Keratinocyte (primary cell): ENCODE measurements at places on chromosomes 11 and 22.

DNA sequence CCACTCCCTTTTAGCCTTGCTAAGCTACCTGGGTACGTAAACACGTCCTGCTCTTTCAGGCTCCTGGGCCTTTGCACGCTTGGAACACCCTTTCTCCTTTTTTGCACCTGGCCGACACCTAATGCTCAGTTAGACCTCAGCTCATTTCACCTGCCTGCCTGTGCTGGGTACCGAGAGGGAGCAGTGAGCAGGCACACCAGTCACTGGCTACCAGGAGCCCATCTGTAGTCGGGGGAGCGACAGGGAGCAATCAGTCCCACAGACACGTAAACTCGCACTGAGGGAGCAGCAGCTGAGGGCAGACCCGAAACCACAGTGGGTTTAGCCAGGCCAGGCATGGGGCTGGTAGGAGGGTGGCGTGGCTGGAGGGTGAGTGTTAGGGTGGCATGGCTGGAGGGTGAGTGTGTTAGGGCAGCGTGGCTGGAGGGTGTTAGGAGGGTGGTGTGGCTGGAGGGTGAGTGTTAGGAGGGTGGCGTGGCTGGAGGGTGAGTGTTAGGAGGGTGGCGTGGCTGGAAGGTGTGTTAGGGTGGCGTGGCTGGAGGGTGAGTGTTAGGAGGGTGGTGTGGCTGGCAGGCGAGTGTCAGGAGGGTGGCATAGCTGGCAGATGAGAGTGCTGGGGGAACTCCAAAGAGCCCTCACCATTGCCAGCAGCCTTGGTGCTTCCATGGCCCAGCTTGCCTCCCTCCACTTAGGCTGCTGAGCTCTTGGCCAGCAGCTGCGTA, 6.4 kb upstream of the GTSE1 start:
- DNase-seq: no peak

DNA sequence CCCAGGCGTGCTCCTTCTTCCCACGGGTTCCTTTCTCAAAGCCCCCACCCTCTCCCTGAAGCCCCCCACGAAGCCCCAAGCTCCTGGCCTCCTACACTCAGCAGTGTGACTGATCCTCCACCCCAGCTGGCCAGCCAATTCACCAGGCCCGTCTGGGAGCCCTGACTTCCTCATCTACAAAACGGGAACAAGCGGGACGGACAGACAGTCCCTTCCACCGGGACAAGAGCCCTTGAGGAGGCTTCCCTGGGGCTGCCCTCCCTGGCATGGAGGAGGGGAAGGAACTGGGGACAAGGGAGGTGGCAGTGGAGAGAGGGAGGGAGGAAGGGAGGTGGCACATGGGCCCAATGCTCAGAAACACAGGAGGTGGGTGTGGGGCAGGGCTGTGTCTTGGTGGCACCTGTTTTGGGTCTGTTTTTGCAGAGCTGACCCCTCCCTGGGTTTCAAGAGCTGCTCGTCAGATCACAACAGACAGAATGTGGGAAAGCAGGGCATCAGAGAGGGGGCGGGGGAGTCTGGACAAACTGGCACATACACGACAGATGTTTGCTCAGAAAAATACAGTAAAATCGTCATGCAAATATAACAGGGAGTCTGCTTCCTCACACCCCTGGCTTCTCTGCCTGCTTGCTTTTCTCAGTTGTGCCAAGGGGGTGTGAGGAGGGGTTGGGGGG, 56.8 kb downstream of the ELFN2 start:
- no peak for DNase-seq

DNA sequence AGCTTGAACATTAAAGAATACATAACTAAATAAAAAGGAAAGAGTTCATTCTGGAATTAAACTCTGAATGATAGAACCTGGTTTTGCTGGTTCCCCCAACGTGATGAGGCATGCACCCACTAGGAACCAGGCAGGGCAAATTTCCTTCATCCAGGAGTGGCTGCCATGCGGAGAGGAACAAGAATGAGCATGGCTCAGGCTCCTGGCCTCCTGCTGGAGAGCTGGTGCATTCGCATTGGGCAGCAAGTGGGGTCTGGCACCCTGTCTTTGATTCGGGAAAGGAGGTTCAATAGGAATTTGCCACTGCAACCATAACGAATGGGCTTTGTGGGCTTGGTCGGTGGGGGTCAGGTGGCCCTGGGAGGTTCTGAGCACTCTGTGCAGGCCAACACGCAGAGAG, 169.8 kb upstream of the TENM4 start:
- no peak for DNase-seq

- DNase-seq: no peak
Observed at GRCh38 chr22:40247976-40248375, 70.3 kb downstream of the TNRC6B start.

DNA sequence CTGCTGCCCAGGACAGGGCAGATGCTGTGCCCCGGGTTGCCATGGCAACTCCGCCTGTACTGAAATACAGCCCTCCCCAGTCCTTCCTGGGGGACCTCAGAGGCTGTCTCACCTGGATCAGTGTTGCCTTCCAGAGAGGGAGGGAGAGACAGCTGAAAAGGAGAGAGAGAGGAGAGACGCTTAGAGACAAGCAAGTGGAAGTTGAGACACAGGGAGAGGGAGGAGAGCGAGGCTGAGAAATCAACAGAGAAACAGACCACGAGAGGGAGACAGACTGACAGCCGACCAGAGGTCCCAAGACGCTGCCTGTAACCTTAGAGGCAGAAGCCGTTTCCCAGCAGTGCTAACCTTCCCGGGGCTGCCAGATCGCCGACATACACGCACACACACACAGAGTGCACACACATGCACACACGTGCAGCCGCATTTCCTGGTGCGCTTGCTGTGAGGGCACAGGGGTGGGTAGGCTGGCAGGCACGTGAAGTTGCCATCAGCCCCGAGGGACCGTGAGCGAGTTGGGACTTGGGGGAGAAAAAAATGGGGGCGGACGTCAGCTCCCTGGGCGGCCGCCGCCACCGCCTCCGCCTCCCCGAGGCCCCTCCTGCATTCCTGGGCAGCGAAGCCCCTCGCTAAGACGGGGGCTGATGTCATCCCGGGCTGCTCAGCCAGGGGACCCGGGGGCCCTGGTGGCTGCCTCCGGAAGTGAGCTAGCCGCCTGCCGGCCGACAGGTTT, 88.6 kb upstream of the CRYBB3 start:
- DNase-seq: peak; percentile 45

DNA sequence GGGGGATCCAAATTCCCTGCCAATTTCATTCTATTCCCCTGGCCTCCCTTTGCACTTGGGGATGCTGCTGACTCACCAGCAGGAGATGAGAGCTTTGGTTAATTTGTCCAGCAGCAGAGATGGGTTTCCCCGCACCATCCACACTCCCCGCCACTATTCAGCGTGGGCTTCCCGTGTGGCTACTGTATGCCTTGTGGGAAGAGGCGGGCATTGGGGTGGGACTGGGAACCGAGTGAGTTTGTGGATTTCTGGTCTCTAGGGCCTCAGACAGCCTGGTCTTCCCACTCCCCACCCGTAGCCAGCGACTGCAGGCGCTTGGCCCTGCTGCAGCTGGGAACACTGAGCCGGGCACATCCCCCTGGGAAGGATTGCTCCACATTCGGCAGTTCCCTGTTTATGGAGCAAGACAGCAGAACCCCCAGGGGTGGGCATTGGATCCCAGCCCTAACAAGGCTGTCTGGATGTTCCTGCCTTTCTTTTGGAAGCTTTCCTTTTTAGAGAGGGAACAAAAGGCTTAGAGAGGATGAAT, 23.4 kb downstream of the KIAA1671 start:
- DNase-seq: no peak

DNA sequence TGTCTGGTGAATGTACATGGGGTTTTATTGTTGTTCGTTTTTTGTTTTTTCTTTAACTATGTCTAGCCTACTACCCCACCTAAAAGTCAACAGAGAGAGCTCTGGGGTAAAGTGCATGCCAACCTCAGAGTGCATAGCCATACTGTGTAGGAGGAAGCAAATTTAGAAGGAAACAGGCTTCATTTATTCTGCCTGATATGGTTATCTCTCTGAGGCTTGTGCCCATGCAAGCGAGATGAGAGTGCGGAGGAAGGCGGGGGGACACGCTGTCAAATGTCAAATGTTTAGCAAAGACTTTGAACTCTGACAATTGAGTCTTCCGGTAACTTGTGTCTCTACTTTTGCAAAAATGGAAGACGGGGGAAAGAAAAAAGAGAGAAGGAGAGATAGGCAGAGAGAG, 295.5 kb downstream of the ETS1 start:
- no peak for DNase-seq

- DNase-seq: no peak
Observed at GRCh38 chr11:16883174-16883573, 131.0 kb downstream of the PLEKHA7 start.

- DNase-seq: no peak
Observed at GRCh38 chr11:93477684-93478234, 65.4 kb downstream of the SMCO4 start.

DNA sequence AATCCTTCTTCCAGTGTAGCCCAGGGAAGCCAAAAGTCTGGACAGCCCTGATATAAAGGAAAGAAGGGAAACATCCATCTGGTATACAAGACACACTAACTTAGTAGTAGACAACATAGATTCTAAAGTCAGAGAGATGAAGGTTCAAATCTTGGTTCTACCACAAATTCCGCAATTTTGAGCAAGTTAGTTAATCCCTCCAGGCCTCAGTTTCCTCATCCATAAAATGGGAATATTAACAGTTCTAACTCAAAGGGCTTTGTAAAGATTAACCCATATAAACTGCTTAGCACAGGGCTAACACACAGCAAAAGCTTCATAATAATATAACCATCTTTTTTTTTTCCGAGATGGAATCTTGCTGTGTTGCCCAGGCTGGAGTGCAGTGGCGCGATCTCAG, 10.7 kb downstream of the LRP4 start:
- no peak for DNase-seq

DNA sequence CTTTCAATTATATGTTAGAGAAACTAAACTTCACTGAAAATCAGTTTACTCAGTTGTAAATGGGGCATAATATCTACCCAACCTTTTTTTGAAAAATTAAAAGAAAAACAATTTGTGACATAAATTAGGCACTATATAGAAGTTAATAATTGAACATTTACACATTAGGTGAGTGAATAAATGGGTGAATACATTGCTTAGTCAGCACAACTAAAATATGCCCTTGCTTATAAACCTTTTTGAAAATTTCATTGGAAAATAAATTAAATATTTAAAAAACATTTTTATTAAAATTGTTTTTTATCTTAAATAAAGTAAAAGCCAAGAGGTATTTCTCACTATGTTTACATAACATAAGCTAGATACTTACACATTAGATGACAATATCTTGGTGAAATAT, 994.5 kb upstream of the TENM4 start:
- no peak for DNase-seq

GRCh38 chr11:1792461-1792860, 28.7 kb upstream of the CTSD start:
- no peak for DNase-seq

- no peak for DNase-seq
Observed at GRCh38 chr11:396948-397548, 3.0 kb downstream of the PKP3 start.

DNA sequence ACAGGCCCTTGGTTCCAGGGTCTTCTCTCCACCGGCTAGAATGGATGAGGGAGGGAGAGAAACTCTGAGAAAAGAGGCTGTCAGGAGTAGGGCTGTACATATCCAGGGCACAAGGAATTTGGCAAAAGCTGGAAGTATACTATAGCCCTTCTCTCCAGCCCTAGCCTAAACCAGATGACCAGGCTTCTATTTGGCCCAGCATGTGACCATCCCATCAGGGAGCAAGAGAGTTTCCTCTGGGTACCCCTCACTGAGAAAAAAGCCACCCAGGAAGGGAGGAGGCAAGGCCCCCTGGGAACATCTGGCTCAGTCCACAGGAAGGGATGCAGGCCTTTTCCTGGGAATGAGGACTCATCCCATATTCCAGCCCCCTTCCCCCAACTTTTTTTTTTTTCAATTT, 8.3 kb downstream of the CD44 start:
- DNase-seq: no peak

GRCh38 chr22:19852177-19852781, 2.4 kb downstream of the GNB1L start:
- no peak for DNase-seq
